T-cell (primary cell): ENCODE measurements at places on chromosomes 12 and 14. TPM values are rescaled to one million over a fixed set of nuclear protein-coding genes. Genes with fewer than 3 reads are reported as not detected.

EFS gene
- not detected for total RNA-seq

CCDC63 gene
- not detected for total RNA-seq

OAS3 gene
- total RNA-seq = 18.8 TPM

FMNL3 gene
- total RNA-seq = 39.5 TPM

SLC16A7 gene
- total RNA-seq = 47.1 TPM

PRR4 gene
- 3.5 TPM for total RNA-seq

RAD9B gene
- total RNA-seq = not detected

FRS2 gene
- total RNA-seq = 26.4 TPM

PTMS gene
- 10.6 TPM for total RNA-seq

ADCK1 gene
- 9.4 TPM for total RNA-seq

GRIP1 gene
- 4.9 TPM for total RNA-seq

- H3K36me3 ChIP-seq = no peaks in the 10 kb centered on the region
- peaks cover 2% of the 10 kb centered on the region for H3K27me3 ChIP-seq
- no peak overlapping the region for H3K27ac ChIP-seq
- H3K4me1 ChIP-seq = no peaks in the 10 kb centered on the region
- no peak for DNase-seq
Measured at GRCh38 chr12:70617450-70617849, 19.8 kb downstream of the PTPRB start.

DNA sequence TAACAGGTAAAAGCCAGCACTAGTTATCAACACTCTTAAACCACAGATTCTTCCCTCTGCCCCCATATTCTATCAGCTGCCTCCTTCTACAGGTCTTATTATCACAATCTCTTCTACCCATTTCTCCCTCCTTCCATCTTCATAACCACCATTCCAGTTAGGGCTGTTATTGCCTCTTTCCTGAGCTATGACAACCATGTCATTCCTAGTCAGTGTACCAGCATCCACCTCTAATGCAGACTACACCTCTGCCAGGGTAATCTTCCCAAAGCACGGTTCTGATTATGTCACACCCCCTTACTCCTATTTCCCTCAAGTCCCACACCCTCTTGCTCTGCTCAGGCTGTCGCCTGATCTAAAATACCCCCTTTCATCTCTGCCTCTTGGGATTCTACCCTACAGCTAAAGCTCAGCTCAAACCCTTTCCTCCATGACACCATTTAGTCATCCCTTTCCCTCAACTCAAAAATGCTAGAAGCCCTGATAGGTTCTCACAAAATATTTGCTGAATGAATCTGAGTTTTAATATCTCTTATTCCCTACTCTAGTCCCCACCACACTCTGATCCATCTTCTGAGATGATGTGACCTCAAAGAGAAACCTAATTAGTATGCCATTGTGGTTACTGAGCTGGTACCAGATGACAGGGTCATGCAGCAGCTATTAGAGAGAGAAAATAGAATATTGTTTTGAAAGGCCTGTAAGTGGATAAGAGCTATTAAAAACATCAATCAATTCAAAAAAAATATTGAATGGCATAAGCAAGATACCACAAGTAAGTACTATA lies 11.7 kb downstream of the RACGAP1 start:
- no peaks in the 10 kb centered on the region for H3K27me3 ChIP-seq
- H3K4me3 ChIP-seq = no peak overlapping the region
- H3K36me3 ChIP-seq = peaks cover 3% of the 10 kb centered on the region
- no peak for DNase-seq

GRCh38 chr12:2633825-2634200 lies 161.0 kb upstream of the FKBP4 start:
- DNase-seq = no peak
- H3K27ac ChIP-seq = no peak overlapping the region
- H3K4me1 ChIP-seq = no peaks in the 10 kb centered on the region
- H3K36me3 ChIP-seq = no peaks in the 10 kb centered on the region
- no peak overlapping the region for H3K4me3 ChIP-seq

- H3K27ac ChIP-seq = no peak overlapping the region
- H3K27me3 ChIP-seq = no peaks in the 10 kb centered on the region
- no peaks in the 10 kb centered on the region for H3K36me3 ChIP-seq
Measured at GRCh38 chr12:4046495-4046840, 173.3 kb upstream of the PARP11 start.

GRCh38 chr12:52656616-52657015 lies 4.6 kb upstream of the KRT2 start:
- H3K4me1 ChIP-seq = no peaks in the 10 kb centered on the region
- H3K36me3 ChIP-seq = no peaks in the 10 kb centered on the region
- no peak for DNase-seq
- peaks cover 22% of the 10 kb centered on the region for H3K27me3 ChIP-seq
- H3K27ac ChIP-seq = no peak overlapping the region
- no peak overlapping the region for H3K4me3 ChIP-seq

GRCh38 chr12:79415321-79415720 lies 275.4 kb downstream of the PAWR start:
- no peak for DNase-seq
- no peak overlapping the region for H3K27ac ChIP-seq
- H3K4me3 ChIP-seq = no peak overlapping the region
- no peaks in the 10 kb centered on the region for H3K27me3 ChIP-seq

DNA sequence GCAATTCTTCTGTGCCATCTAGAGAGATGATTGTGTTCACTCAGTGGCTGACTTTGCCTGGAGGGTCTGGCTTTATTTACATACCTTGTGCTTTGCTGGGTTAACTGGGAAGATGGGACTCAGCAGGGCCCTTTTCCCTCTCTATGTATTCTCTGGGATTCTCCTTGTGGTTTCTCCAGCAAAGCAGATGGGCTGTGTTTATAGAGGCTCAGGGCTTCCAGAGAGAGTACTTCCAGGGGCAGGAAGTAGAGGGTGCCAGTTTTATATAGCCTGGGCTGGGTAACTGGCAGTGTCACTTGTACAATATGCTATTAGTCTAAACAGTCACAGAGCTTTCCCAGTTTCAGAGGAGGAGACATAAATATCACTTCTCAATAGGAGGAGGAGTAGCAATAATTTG lies 509.9 kb downstream of the DIO2 start:
- no peak overlapping the region for H3K4me3 ChIP-seq
- H3K4me1 ChIP-seq = no peaks in the 10 kb centered on the region
- no peaks in the 10 kb centered on the region for H3K27me3 ChIP-seq
- H3K27ac ChIP-seq = no peak overlapping the region
- H3K36me3 ChIP-seq = no peaks in the 10 kb centered on the region

- no peak overlapping the region for H3K4me3 ChIP-seq
- H3K27ac ChIP-seq = no peak overlapping the region
- no peak for DNase-seq
- no peaks in the 10 kb centered on the region for H3K4me1 ChIP-seq
- H3K27me3 ChIP-seq = peaks cover 5% of the 10 kb centered on the region
- no peaks in the 10 kb centered on the region for H3K36me3 ChIP-seq
Measured at GRCh38 chr12:3363608-3364007, 127.4 kb upstream of the PRMT8 start.

DNA sequence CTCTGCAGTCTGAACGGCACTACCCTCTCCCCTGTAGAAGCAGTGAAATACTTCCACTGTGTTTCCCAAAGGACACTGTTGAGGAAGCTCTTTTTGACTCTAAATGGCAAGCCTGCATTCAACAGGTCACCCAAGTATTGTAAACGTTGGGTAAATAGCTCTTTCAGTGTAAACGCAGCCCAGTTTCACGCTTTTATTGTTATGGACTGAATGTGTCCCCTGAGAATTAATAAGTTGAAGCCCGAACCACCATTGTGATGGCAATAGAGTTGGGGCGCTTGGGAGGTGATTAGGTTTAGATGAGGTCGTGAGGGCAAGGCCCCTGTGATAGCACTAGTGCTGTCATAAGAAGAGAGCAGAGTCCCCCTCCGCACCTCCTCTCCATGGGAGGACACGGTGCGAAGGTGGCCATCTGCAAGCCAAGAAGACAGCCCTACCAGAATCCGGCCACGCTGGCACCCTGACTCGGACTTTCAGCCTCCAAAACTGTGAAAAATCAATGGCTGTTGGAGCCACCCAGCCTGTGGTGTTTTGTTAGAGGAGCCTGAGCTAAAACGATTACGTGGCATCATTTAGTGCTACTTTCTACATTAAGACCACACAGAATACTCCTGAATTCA lies 1.1 kb downstream of the SERPINA10 start:
- H3K4me1 ChIP-seq = no peaks in the 10 kb centered on the region
- H3K36me3 ChIP-seq = no peaks in the 10 kb centered on the region
- no peak overlapping the region for H3K4me3 ChIP-seq
- H3K27me3 ChIP-seq = no peaks in the 10 kb centered on the region
- H3K27ac ChIP-seq = no peak overlapping the region

DNA sequence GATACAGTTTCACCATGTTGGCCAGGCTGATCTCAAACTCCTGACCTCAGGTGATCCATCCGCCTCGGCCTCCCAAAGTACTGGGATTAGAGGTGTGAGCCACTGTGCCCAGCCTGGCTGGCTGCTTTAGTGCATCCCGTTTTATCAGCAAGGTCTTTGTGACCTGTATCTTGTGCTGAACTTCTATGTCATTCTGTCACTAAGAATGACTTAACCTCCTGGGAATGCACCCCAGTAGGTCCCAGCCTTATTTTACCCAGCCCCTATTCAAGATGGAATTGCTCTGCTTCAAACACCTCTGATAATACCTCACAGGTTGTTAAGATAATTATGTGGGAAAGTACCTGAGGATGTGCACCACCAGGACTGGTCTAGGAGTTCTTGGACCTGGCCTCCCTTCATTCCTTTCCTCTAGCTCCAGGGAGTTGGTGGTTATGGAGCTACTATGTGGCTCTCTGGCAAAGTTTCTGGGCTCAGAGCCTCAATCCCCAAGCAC lies 26.1 kb upstream of the JPH4 start:
- H3K27ac ChIP-seq = no peak overlapping the region
- H3K36me3 ChIP-seq = no peaks in the 10 kb centered on the region
- H3K4me1 ChIP-seq = peaks cover 6% of the 10 kb centered on the region
- H3K27me3 ChIP-seq = peaks cover 10% of the 10 kb centered on the region
- no peak for DNase-seq

- H3K27me3 ChIP-seq = no peaks in the 10 kb centered on the region
- H3K36me3 ChIP-seq = no peaks in the 10 kb centered on the region
- peaks cover 5% of the 10 kb centered on the region for H3K4me1 ChIP-seq
Measured at GRCh38 chr14:64685371-64686281, 18.6 kb upstream of the PLEKHG3 start.

- H3K4me3 ChIP-seq = no peak overlapping the region
- peaks cover 43% of the 10 kb centered on the region for H3K4me1 ChIP-seq
- no peaks in the 10 kb centered on the region for H3K36me3 ChIP-seq
- no peak for DNase-seq
- H3K27ac ChIP-seq = no peak overlapping the region
- no peaks in the 10 kb centered on the region for H3K27me3 ChIP-seq
Measured at GRCh38 chr12:49823951-49824350, 4.3 kb downstream of the NCKAP5L start.

- H3K4me3 ChIP-seq = no peak overlapping the region
- H3K27me3 ChIP-seq = peaks cover 6% of the 10 kb centered on the region
- H3K27ac ChIP-seq = no peak overlapping the region
- no peaks in the 10 kb centered on the region for H3K36me3 ChIP-seq
- no peak for DNase-seq
- no peaks in the 10 kb centered on the region for H3K4me1 ChIP-seq
Measured at GRCh38 chr12:46084666-46085631, 94.6 kb upstream of the SCAF11 start.

- no peak for DNase-seq
- H3K4me1 ChIP-seq = no peaks in the 10 kb centered on the region
- H3K27me3 ChIP-seq = no peaks in the 10 kb centered on the region
Measured at GRCh38 chr14:84807673-84808072, 722.3 kb upstream of the FLRT2 start.

DNA sequence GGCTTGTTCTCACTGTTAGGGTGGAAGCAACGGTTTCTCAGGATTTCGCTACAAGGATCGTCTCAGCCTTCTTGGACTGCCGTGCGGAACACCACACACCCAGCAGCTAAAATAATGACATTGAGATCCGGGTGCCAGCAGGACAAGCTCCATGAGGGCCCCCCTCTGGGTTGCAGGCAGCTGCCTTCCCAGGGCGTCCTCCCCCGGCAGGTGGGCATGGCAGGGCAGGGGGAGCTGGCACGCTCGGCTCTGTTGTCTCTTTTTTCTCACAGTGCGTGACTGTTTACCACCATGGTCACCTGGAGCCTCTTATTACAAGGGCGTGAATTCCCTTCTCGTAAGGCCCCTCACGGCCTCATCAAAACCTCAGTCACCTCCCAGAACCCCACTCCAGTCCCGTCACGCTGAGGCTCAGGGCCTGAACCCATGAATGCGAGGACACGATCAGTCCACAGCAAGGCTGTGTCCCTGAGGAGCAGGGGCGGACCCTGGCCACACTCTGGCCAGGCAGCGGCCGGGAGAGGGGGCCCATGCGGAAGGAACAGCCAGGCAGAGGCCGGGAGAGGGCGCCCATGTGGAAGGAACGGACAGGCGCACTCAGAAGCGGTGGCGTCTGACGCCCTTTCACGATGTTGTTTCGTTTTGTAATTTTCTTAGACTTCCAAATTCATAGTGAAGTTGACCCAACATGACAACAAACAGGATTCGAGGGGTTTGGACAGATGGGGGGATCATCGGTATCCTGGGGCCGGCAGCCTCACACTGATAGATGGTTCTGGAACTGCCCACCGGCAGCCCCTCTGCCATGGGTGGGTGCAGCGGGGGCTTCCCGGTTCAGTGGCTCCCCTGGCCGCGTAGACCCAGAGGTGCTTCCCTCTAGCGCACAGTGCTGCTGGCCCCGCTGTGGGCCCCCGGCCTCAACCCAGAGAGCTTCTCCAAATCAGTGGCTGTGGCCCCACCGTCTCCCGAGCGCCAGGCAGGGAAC lies 10.0 kb downstream of the LRCOL1 start:
- H3K4me1 ChIP-seq = peaks cover 5% of the 10 kb centered on the region
- no peaks in the 10 kb centered on the region for H3K36me3 ChIP-seq
- no peak for DNase-seq
- no peak overlapping the region for H3K27ac ChIP-seq

GRCh38 chr14:58362798-58363412 lies 32.8 kb upstream of the TOMM20L start:
- no peak overlapping the region for H3K27ac ChIP-seq
- no peaks in the 10 kb centered on the region for H3K36me3 ChIP-seq
- H3K4me3 ChIP-seq = no peak overlapping the region
- H3K27me3 ChIP-seq = no peaks in the 10 kb centered on the region

DNA sequence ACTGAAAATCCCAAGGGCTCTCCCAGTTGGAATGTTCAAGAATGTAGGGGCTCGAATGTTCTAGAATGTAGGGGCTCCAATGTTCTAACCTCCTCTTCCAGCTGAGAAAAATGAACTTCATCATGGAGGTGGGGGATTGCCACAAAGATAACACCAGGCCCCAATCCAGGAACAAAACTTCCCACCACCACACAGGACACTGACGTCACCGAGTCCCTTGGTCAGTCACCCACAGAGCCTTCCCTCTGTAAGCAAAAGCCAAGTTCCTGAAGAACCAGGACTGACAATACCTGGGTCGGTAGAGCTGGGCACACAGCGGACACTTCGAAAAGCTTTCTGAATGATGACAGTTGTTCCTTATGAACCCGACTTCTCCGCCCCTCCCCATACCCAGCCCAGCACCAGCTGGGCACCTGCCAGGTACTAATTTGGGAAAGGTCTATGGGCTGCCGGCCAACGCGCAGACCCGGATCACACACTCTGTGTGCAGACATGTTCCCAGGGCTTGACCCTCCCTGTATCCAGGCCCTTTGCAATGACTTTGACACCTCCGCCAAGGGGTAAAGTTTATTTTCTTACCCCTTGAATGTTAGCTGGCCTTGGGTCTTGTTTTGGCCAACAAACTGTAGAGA lies 18.9 kb downstream of the ITPK1 start:
- no peaks in the 10 kb centered on the region for H3K4me1 ChIP-seq
- H3K27ac ChIP-seq = no peak overlapping the region
- no peaks in the 10 kb centered on the region for H3K36me3 ChIP-seq
- H3K4me3 ChIP-seq = no peak overlapping the region
- no peak for DNase-seq

GRCh38 chr12:56772625-56773024 lies 9.5 kb downstream of the HSD17B6 start:
- no peaks in the 10 kb centered on the region for H3K36me3 ChIP-seq
- H3K27me3 ChIP-seq = no peaks in the 10 kb centered on the region
- no peak overlapping the region for H3K4me3 ChIP-seq
- H3K4me1 ChIP-seq = no peaks in the 10 kb centered on the region
- no peak overlapping the region for H3K27ac ChIP-seq
- DNase-seq = no peak
